Fibroblast of mammary gland (primary cell): ENCODE measurements at places on chromosomes 7 and 10.
A peak's percentile ranks its signal among the peaks of the same experiment; 100 is the strongest.

- DNase-seq = peak; percentile 39
These were observed 82.7 kb upstream of the WIPF3 start for GRCh38 chr7:29723599-29723998.

DNA sequence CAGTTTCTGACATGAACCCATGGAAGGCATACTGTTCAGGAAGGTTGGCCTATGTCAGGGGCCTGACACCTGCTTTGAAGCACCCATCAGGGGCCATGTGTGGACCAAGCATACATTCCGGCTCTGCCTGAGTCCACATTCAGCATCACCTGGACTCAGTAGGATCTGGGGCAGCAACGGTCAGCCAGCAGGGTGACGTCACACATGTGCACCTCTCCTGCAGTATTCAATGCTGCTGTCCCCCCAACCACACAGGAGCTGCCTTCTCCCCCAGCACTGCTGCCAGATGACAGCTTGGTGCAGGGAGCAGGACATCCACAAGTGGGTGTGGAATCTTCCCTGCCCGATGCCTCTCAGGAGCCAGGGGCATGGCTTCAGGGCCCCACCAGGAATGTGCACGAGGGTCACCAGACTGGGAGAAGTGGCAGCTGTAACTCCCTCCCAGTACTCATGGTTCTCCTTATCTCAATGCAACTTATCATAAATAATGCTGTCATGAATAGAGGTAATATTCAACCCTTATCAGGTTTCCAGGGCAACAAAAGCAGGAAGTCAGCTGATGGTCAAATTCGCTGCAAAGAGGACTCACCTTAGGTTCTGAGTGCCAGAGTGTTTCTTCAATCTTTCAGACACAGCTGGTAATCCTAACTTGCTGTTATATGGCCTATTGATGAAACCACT is 292.9 kb downstream of the PAXIP1 start:
- DNase-seq = no peak

GRCh38 chr10:75034131-75034512 is 77.3 kb upstream of the SAMD8 start:
- DNase-seq = peak; percentile 25

- DNase-seq = peak; percentile 14
These were observed 204.3 kb downstream of the DGKB start for GRCh38 chr7:14698239-14698638.

DNA sequence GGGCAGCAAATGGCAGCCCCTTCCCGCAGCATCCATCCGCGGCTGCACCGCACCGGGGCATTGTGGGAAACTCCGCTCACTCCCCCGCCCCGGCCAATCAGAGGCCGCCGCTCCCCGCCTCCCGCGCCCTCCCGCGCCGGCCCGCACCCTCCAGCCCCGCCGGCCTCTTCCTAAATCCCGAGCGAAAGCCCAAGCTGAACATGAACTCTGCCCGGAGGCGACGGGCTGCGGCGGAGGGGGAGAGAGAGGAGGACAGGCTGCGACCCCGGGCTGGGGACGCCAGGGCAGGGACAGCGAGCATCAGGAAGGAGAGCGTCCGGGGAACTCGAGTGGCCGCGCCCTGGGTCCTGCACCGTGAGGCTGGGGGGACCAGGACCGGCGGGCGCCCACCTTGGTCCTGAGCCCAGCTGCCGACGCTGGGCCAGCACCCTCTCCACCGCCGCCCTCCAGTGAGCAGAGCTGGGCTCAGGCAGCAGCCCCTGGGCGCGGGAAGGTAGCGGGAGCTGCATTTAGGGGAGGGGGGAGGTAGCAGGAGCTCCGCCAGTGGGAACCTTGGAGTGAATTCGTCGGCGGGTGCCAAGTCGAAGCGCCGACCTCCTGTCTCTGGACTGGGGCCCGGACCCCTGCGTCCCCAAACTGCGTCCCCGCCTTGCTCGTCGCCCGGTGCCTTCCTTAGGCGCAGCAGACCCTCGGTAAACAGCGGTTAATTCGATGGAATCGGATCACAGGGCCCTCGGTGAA is at the start of gene DGKI:
TSS of gene DGKI (minus strand) at position 148 of the 741 bp plus-strand sequence.
- DNase-seq = no peak

DNA sequence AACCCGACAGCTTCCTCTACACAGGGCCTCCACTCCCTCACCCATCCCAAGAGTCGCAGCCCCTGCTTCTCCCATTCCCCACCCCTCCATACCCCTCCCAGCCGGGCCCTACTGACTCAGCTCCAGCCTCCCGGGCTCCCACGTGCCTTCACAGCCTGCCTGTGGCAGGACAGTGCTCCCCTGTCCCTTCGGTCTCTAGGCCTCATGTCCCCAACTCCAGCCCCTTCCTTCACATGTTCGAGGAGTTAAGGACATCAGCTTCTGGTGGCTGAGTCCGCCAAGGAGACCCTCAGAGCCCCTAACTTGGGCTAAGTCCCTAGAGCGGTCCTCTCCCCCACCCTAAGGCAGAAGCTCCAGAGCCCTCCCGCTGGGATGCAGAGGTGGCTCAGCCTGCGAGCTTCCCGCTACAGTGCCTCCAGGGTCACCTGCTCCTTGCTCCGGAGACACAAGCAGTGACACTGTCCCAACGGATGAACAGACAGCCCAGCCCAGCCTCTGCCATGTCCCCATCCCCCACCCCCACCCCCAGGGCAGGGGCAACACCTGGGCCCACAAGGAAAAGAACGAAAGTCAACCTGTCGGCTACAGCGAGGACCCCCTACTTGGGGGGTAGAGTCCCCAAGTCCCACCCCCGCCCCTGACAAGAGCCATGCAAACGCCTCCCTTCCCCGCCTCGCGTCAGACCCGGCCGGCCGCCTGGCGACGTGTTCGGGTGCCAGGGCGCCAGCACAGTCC is 716 bp downstream of the SMARCD3 start:
- DNase-seq = no peak

DNA sequence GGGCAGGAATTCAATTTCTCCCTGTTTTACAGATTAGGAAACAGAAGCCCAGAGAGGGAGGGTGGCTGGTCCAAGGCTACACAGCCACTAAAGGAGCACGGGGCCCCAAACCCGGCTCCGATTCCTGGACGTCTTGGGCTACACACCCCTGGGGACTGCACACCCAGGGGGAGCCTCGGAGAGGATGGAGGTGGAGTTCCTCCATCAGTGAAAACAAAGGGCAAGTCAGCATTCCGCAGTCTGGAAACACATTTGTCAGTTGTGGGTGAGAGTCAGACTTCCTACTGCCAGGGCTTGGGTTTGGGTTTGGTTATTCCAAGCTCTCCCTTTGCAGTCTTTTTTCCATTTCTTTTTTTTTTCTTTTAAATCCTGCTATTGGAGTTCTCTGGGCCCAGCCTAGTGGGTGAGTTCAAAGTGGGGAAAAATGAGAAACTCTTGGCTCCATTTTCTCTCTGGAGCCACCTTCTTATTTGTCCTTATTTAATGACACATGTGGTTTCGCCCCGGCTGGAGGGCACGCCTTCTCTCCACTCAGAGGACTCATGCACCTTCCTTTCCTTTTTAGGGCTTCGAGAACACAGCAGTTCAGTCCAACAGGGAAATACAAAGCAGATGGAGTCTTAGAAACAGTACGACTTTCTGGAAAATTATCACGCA is 59.9 kb upstream of the AQP1 start:
- peak; percentile 40 for DNase-seq

- peak; percentile 42 for DNase-seq
These were observed 78.6 kb upstream of the ARMC3 start for GRCh38 chr10:22849077-22849805.

DNA sequence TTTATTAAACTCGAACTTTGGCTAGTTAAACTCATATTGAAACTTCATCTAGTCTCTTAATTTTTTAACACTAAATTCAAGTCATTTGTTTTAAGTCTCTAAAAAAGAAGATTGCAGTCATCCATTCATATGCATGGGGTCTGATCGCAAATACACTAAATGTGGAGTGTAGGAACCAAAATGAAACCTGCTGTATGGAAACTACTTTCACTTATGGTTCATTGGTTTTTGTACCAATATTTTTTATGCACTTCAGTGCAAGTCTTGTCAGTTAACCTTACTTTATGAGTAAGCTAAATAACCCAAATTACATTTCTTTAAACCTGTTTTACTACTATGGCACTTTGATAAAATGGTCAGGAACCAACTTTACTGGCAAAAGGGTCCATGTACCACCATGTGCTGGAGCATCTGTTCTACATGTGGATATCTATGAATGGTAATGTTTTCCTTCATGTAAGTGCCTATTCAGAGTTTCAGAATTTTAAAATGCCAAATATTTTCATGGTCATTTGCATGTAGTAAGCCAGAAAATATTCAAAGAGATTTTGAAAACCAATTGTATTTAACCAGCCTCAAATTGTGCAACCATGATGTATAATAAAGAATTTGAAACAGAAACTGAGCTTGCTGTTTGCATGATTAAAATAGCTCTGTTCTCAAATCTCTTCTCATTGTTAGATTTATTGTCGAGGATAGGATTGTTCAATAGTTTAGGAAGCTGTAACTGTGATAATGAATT is 7.6 kb upstream of the SUPV3L1 start:
- no peak for DNase-seq

- no peak for DNase-seq
These were observed 958.8 kb upstream of the ZNF722 start for GRCh38 chr7:63039882-63040281.

GRCh38 chr10:118241229-118242137 is 100.6 kb downstream of the FAM204A start:
- DNase-seq = peak; percentile 78

GRCh38 chr7:147569116-147569913 is 1021.3 kb upstream of the C7orf33 start:
- no peak for DNase-seq
